CD4-positive, alpha-beta T cell treated with Interleukin-4 for 1 hour (primary cell): ENCODE measurements at places on chromosomes 6 and 20.

GRCh38 chr20:2984028-2984501 is 59.4 kb upstream of the GNRH2 start:
- DNase-seq, result peak; percentile 5

DNA sequence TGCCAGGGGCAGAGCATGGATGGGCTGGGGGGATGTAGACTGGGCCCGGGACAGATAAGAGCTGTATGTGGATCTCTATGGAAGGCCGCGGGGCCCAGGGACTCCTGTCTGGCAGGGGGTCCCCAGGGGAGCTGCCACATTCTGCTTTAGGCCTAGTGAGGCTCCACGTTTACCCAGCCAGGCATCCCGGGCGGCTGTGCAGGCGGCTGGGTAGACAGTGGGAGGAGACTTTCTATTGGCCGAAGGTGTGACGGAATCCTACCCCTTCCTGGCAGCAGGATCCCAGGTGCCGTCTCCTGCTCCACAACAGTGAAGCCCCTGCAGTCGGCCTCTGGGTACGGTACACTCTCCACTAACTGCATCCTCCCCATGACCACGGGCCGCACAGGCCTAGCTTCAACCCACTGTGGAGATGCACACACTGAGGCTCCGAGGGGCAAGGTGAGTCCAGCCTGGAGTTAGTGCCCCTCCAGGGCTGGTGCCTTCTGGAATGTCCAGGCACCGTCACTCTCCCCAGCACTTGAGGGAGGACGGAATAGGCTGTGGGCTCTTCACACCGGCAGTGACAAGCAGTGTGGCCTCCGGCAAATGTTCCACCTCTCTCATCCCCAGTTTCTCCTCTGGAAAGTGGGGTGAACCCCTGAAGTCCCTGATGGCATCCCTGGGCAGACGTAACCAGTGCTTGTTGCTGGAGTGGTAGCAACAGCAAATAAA is 36.8 kb upstream of the ZBP1 start:
- DNase-seq, result no peak

GRCh38 chr6:131255434-131255833 is 120.2 kb downstream of the AKAP7 start:
- no peak for DNase-seq

DNA sequence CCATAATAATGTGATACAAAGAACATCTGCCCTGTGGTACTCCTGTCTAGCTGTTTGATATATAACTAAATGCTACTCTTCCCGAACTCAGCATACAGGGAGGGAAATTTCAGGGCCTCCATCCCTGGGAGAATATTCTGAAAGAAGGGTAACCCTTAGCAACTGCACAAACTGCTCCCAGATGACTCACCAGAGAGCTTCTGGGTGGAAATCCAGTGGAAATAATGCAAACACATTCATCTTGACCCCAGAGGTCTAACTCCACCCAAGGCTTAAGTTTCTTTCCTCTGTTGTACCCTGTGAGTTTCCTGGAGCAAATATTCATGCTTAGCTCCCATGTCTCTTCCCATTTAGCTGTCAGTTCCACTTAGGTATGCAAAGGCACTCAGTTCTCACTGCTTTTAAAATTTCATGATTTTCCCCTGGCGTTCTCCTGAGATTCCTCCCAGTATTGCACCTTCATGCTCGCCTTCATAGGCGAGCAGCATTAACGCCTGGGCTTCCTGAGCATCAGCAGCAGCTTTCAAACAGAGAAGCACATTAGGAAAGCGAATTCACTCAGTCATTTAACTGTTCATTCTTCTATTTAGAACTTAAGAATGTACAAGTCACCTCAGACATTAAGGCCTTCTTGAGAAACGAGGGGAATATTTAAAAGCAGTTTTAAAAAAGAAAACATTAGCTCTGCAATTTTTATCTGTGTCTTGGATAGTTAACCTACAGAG is 43.8 kb upstream of the LAMA4 start:
- DNase-seq, result no peak

DNA sequence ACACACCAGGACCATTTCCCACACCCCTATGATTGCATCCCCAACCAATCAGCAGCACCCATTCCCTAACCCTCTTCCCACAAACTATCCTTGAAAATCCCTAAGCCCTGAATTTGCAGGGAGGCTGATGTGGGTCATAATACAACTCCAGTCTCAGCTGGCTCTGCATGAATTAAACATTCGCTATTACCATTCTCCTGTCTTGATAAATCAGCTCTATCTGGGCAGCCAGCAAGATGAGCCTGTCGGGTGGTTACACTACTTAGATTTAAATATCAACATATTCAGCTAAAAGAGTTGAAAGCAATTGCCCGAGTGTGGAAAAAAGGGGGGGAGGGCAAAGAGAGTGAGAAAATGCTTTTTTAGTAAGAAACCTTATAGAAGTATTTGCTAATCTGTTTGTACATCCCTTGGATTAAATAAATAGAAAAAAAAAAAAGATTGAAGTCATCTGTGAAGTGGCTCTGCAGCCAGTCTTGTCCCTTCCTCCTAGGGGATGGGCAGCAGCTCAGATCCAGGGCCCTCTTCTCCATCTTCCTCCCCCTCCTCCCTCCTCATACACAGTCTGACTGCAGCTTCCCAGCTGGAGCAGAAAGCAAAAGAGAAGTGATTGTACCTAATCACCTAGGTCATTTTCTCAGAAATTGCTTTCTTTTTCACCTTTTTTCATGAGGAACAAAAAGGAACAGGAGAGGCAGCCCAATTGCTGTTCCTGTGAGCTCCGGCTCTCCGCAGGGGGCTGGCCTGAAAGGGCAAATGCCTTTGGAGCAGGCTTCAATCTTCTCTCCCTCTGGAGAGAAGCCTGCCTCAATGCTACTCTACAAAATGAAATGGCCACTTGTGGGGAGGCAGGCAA is 356.6 kb upstream of the SULF2 start:
- DNase-seq, result no peak

DNA sequence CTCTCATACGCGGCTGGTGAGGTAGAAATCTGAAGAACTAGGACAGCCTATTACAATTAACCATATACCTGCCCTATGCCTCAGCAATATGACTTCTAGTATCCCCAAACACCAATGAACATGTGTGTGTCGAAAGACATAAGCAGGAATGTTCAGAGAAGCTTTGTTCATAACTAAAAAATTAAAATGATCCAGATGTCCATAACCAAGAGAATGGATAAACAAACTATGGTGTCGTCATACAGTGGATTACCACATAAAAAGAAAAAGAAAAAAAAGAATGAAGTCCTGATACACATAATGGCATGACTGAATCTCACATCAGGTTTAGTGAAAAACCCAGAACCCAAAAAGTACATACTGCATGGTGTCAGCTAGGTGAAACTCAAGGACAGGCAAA is 73.9 kb downstream of the MDN1 start:
- no peak for DNase-seq

GRCh38 chr6:158869826-158870648 is 50.9 kb upstream of the EZR start:
- peak; percentile 98 for DNase-seq

- DNase-seq, result no peak
Observed at GRCh38 chr6:3794092-3794491, 42.6 kb upstream of the PXDC1 start.

DNA sequence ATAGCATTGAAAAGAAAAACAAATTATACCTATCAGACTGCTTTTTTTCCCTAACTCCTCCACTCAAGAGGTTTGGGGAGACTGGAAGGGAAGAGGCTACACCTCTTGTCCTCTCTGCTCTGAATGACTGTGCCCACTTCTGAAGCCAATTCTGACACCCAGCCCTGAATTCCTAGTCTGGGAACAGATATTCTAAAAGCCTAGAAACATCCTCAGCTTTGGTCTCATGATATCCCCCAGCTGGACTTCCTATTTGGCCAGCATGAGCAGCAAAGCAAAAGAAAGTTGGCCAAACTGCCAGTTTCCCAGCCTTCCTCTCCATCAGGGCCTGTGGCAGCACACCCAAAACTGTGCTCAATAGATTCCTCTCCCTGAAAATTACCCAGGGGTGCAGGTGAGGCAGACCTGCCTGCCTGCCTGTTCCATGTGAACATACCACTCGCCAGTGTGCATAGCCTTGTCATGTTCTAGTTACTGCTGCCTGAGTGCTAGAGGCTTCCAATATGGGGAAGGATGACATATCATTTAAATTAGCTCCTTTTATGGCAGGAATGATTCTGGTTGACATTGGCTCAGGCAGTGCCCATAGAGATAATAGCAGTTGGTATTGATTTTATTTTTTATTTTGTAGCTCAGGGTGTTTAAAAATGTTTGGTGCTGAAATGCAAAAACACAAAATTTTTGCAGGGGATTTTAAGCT is 152.1 kb upstream of the RIN2 start:
- DNase-seq, result no peak

GRCh38 chr6:25462235-25462897 is 183.2 kb downstream of the CARMIL1 start:
- DNase-seq, result no peak

GRCh38 chr20:43749734-43750294 is 23.0 kb upstream of the GTSF1L start:
- DNase-seq, result peak; percentile 71

DNA sequence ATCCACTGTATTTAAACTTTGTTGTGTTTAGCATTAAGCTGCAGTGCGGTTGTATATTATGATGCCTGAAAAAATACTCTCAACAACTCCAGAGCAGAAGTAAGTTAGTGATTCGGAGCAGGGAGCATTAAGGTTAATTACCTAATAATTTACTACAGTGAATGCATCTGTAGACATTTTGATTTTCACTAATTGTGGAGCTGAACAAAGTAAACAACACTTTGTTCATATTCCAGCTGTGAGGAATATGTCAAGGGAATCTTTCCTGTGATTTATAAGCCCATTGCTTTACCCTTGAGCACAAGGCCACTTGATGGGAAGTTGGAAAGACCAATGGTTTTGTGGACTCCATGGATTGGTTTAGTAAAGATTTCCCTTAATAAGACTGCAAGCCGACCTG is 77.1 kb downstream of the CBLN4 start:
- DNase-seq, result no peak

DNA sequence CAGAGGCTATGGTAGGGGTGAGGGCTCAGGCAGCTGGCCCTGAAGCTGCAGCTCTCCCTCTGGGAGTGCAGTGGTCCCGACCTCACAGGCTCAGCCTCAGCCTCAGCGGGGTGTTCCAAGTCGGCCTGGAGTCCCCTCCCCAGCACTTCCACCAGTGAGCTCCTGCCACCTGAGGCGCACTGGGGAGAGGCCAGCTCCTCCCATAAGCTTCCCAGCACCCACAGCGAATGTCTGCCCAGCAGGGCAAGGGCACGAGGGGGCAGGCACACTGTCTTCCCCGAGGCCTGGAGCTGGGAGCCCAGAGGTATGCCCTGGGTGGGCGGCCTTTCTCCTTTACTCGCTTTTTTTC is 53.2 kb upstream of the SLCO4A1 start:
- DNase-seq, result no peak
